Breast epithelium (tissue), 4 donors: ENCODE measurements at places on chromosomes 16 and 17. TPM values are rescaled to one million over a fixed set of nuclear protein-coding genes. Genes with fewer than 3 reads are reported as not detected.

The KLHL10 gene
- 0.80 TPM for total RNA-seq

The FZD2 gene
- total RNA-seq: 1.9 TPM

DNA sequence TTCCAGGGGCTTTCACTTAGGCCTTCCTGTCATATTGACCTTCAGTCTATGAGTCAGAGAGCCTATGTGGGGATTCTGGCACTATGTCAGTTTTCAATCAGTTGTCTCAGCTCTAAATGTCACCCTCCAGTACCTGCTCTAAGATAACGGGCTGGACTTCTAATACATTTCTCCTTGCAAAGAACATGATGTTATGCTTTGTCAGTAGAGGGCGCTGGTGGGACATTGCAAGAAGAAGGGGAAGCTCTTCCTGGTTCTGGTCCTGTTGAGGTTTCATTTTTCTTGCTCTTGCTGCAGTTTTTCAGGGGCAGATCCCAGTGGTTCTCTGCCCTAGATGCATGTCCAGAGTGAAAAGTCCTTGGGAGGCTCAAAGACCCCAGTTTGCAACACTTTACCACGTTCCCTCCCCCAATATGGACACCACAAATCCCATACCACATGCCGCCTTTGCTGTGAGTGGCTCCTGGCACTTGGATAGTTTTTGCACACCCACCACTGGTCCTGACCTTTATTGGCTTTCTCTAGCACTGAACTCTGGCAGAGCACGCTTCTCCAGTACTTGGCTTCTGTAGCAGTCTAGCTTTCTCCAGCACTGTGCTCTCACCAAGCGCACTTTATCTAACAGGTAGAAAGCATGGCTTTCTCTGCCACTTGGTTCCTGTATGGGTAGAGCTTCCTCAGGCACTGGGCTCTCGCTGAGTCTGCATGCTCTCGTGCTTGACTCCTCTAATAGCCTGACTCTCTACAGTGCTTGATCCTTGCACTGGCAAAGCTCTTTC, 49.0 kb downstream of the BCL7C start:
- no peak for DNase-seq

DNA sequence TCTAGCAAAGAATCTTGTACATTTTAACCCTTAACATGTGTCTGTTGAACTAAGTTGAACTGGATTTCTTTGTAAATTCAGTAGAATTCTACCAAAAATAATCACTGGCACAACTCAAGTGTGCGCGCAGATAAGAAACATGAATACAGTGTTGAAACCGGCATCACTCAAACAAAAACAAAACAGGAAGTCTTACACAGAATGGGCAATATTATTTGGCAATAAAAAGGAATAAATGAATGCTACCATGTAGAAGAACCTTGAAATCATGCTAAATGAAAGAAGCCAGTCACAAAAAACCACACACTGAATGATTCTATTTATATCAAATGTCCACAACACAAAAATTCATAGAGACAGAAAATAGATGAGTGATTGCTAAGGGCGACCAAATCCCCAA, 102.9 kb upstream of the ZFHX3 start:
- DNase-seq: no peak
